ENCODE measurements at places on chromosomes 2 and 18.

GRCh38 chr2:237744613-237745249, 53.8 kb upstream of the RBM44 start:
- peak; percentile 27 for DNase-seq

- DNase-seq, result no peak
These were observed 371.6 kb upstream of the LRP1B start for GRCh38 chr2:142502402-142502801.

- DNase-seq, result no peak
These were observed 466.1 kb downstream of the TGIF1 start for GRCh38 chr18:3916082-3916481.

DNA sequence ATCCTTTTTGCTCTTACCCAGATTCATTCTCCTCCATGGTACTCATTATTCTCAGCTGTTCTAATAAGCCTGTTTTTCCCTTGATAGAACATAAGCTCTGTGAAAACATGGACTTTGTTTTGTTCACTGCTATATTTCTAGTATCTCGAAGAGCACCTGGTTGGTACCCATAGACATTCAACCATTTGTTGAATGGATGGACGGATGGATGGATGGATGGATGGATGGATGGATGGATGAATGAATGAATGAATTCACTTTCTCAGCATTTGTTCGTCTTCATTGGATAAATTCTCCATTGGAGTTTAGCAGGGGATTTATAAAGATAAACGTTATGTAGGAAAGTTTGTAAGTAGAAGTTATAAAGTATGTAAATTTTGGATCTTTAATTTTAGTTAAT, 2.9 kb downstream of the FAM171B start:
- DNase-seq, result no peak

- no peak for DNase-seq
These were observed 1626.3 kb upstream of the CELF4 start for GRCh38 chr18:39191931-39192330.

GRCh38 chr2:188235364-188235763, 56.3 kb upstream of the GULP1 start:
- no peak for DNase-seq

GRCh38 chr2:238929242-238930081, 81.6 kb downstream of the TWIST2 start:
- peak; percentile 55 for DNase-seq

- peak; percentile 54 for DNase-seq
These were observed 18.1 kb upstream of the SPP2 start for GRCh38 chr2:234032279-234032856.

- no peak for DNase-seq
These were observed 108.9 kb downstream of the CD226 start for GRCh38 chr18:69838620-69839411.

- no peak for DNase-seq
These were observed 274.2 kb upstream of the LRATD1 start for GRCh38 chr2:14358339-14358738.

GRCh38 chr2:240957656-240958365, 40.6 kb upstream of the SNED1 start:
- DNase-seq, result no peak

DNA sequence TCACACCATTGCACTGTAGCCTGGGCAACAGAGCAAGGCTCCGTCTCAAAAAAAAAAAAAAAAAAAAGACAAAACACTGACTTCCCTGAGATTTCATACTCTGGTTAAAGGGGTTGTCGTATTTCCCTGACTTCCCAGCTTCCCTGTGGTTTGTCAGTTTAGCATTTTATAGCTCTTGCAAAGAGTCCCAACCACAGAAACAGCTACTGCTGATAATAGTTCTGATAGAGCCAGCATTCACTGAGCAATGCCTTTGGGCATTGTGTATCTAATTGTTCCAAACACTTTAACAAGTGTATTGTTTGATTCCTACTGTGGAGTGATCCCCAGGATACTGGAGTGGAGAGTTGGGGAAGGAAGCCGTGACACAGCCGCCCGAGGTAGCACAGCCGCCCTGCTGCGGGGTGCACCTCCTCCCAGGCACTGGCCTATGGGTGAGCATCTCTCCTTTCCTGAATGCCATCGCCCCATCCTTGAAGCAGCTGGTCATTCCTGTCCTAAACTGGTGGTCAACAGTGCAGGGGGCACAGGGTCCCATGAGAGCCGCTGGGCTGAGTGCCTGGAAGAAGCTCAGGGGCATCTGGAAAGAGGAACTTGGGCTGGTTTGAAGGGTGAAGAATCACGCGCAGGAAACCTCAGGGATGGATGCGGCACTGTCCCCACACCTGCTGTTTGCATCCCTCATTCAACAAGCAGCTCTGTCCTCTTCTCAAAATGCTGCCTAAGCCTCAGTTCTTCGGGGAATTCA, 81.0 kb upstream of the TMEM18 start:
- DNase-seq, result no peak

DNA sequence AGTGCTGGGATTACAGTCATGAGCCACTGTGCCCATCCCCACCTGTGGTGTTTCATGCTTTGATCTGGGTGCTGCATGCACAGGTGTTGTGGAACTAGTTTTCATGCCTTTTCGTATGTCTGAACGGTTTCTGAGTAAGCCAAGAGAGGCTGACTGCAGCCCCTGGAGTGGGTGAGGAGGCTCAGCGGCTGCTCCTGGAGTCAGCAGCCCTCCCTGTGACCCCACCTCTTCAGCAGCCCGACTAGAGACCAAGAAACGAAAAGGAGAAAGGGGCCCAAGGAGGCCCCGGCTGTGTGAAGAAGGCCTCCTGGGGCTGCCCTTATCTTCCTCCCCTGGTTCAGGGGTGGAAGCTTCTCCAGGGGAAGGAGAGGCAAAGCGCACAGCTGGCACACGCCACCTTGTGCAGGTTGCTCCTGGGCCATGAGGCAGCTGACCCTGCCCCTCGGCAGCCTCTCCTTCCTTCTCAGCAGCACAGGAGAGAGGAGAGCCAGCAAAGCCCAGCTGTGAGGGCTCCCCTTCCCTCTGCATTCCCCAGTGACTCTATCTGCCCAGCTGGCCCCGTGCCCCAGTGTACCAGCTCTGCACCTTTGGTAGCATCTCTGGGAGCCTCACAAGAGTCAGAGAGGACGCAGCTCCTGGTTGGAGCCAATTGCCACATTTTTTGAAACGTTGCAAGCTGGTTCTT, 182.5 kb upstream of the HS6ST1 start:
- DNase-seq, result no peak

GRCh38 chr2:159738509-159739390, 26.4 kb downstream of the MARCHF7 start:
- DNase-seq, result no peak

DNA sequence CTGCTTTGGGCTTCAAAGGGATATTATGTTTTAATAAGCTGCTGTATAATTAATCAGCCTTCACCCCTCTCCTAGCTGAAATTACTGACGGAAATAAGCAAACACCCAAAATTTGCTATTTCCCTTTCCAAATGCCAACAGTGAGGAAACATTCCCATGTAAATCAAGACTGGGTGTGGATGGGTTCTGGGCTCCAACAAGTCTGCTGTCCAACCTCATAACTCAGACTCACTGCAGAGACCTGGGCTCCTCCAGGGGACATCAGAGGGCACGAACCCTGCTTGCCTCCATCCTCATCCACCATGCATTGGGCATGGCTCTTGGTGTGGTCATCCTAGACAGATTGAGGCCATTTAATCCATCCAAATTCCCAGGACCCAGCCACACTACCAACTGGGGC, 173.7 kb downstream of the C1D start:
- no peak for DNase-seq

GRCh38 chr2:146651361-146651760, 1193.5 kb upstream of the ACVR2A start:
- DNase-seq, result no peak

- no peak for DNase-seq
These were observed 83.6 kb downstream of the TRABD2A start for GRCh38 chr2:84797271-84797670.

DNA sequence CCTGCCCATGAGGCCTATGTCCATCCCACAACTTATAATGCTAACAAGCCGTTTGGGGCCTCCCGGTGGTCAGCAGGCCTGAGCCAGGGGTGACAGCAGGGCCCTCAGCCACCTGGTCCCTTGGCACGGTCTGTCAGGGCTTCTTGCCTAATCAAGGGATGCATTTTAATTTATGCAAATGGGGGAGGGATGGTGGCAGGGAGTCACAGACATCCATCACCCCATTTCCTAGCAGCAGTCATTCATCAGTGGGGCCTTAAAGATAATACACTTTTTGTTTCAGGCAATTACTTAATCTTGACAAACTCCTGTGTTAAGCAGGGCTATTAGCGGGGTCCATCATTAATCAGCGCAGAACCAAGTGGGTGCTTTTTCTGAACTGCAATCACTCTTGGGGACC, 174.5 kb downstream of the GLI2 start:
- no peak for DNase-seq

DNA sequence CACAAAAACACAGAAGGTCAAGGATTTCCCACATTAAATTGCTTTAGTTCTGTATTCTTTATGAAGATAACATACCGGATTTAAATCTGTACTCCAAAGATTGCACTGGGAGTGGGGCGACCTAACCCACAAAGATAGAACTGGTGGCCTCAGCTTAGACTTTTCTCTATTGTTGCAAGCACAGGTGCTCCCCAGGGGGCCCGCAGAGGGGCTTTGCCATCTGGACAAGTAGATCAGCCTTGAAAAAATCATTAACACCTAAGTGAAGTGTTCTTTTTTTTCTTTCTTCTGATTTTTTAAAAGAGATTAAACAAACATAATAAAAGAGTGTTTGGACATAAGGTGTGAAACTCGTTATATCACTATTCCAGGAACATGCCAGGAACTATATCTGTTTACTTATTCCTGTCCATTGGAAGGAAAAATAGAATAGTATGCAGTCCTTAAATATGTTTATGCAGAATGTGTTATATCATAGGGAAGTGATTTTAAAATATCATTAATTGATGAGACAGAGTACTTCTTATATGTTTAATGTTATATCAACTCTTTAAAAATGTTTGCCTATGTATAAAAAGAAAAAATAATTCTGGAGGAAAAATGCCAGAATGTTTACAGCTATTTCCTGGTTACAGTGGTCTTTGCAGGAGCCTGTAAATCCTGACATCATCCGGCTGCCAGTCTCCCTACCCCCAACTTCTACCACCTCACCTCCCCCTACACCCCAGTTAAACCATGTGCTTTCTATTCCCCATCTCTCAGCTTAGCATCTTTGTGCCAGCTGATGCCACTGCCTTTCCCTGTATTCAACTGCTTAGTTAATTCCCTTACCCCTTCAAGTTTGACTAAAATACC, 679.2 kb downstream of the CNTNAP5 start:
- no peak for DNase-seq

DNA sequence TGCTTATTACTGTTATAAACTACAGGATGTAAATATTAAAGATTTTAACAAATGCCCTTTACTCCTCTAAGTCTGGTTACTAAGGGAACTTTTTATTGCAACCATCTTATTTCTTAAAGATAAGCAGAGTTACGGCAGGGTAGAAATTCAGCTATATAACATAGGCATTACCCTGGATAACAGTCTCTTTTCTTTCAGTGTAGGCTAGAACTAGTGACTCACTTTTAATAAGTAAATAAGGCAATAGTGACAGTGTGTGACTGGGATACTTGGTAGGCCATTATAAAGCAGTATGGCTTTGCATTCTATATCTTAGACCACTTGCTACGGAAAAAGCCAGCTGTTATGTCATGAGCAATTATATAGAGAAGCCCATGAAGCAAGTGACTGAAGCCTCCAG, 1041.0 kb upstream of the NRXN1 start:
- no peak for DNase-seq

DNA sequence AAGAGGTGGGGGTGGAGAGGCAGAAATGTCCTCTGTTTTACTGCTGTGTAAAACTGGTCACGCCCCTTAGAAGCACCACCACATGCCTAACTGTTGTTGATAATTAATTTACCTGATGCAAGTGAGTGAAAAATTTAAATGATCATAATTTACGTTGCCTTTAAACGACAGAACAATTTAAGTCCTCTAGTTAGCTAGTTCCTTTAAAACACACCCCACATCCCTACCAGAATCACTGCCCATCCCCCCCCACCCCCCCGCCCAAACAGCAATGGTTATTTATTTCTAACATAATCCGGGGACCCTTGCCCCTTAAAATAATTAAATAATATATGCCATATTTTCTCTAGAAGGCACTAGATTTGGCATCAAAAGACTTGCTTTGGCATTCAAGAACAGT, 633 bp upstream of the PPIG start:
- DNase-seq, result no peak

GRCh38 chr18:26794230-26795101, 71.0 kb downstream of the AQP4 start:
- DNase-seq, result no peak

- no peak for DNase-seq
These were observed 46.1 kb downstream of the CDCA7 start for GRCh38 chr2:173400760-173401159.

- DNase-seq, result no peak
These were observed 51.1 kb downstream of the TEX51 start for GRCh38 chr2:126949775-126950174.

DNA sequence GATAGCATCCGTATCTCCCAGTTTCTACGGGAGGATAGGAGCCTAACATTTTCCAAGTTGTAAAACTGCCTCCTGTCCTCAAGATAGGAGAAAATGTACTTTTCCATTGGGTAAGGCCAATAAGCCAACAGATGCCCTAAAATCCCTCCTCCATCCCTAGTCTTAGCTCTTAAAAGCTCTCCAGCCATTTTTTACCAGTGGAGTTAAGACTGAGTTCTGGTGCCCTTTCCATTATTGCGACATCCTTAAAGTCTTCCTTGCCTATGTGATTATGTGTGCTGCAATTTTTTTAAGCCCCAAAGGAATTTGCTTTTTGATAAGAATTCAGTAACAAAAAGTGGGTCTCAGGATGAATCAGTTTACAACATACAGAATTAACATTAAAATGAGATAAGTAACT, 33.0 kb downstream of the LINC00305 start:
- DNase-seq, result no peak

DNA sequence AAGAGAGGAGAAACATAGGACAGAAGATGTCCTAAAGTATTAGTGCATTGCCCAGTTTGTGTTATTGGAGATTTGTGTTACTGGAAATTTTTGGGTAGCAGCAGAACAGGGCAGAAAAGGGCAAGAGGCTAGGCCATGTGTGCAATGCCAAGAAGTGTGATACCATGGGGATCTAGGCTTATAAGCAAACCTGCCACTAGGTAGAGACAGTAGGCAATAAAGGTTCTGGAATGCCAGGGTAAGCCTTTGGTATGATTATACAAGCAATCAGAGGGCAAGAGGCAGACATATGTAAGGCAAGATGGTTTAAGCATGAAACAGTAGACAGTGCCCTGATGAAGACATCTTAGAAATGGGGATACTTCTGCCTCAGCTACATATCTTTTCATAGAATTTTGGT, 12.3 kb upstream of the CERS6 start:
- DNase-seq, result no peak

GRCh38 chr2:198913394-198914152, 544.2 kb downstream of the SATB2 start:
- DNase-seq, result peak; percentile 7
